ENCODE measurements at places on chromosomes 11 and 22.
A peak's percentile ranks its signal among the peaks of the same experiment; 100 is the strongest.

GRCh38 chr11:101091781-101092180 lies 37.8 kb downstream of the PGR start:
- no peak for DNase-seq

DNA sequence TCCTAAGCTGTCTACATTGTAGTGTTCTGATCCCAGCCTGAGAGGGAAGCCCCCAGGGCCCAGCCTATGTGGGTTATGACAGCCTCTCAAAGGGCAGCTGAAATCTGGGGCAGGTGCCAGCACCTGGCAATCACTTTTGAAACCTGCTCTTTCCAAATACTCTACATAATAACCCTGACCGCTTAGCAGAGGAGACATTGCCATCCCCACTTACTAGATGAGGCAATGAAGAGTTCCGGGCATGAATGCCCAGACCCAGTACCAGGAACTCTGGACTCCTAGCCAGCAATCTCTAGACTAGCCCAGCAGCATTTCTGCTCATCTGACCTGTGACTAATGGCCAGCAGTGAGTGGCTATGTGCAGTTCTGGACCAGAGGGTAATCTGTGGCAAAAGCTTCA lies 412.4 kb upstream of the CADM1 start:
- DNase-seq: no peak

DNA sequence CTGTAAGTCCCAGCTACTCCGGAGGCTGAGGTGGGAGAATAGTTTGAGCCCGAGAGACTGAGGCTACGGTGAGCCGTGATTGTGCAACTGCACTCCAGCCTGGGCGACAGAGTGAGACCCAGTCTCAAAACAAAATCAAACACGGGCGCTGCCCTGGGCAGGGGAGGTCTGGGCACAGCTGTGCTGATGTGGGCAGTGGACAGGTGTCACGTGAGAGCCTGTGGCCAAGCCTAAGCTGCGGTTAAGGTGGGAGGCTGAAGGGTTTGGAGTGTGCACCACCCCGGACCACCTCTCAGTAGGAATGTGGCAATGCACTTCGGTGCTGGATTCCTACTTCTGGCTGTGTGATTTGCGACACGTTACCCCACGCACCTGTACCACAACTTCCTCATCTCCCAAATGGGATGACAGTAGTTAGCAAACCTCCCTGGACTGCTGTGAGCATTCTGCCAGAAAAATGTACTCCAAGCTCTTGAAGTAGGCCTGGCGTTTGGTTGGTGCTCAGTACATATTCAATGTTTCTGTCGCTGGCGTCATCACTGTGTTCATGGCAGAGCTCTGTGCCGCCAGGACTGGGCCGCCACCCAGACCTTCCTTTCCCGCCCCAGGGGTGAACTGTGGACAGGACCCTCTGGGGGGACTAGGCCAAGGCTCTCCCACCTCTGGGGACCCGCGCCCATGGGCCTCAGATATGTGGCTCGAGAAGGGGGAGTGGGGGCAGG lies 807 bp upstream of the ZNF74 start:
- DNase-seq: peak; percentile 10

DNA sequence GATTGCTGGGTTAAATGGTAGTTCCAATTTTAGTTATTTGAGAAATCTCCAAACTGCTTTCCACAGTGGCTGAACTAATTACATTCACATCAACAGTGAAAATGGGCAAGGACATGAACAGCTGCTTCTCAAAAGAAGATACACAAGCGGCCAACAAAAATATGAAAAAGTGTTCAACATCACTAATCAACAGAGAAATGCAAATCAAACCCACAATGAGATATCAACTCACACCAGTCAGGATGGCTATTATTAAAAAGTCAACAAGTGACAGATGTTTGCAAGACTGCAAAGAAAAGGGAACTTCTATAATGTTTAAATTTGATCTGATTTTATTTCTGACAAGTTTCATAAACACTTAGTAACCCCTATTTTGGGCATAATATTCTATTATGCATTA lies 537.5 kb downstream of the DLG2 start:
- DNase-seq: no peak

DNA sequence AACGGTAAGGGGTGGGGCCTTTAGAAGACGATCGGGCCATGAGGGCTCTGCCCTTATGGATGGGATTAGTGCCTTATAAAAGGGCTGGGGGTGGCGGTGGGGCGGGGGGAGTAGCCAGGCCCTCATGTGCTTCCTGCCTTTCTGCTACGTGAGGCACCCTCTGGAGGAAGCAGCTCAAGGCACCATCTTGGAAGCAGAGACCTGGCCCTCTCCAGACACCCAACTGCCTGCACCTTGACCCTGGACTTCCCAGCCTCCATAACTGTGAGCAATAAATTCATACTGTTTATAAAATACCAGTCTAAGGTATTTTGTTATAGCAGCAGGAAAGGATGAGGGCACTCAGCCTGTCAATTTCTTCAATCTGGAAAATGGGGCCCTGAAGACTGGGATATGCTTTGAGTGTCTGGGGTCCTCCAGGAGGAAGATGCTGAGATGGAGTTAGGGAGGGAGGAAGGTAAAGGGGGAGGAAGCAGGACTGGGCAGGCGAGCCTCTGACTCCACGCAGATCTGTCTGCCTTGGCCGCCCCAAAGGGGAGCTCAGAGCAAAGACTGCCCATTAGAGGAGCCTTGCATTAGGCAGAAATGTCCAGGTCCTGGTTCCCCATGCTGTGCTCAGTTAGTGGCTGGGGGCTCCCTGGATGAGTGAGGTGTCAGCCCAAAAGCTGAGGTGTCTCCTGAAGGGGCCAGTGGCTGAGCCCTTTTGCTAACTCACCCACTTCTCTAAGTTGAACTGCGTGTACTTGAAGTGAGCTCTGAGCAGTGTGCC lies 5.3 kb downstream of the CABP2 start:
- no peak for DNase-seq

DNA sequence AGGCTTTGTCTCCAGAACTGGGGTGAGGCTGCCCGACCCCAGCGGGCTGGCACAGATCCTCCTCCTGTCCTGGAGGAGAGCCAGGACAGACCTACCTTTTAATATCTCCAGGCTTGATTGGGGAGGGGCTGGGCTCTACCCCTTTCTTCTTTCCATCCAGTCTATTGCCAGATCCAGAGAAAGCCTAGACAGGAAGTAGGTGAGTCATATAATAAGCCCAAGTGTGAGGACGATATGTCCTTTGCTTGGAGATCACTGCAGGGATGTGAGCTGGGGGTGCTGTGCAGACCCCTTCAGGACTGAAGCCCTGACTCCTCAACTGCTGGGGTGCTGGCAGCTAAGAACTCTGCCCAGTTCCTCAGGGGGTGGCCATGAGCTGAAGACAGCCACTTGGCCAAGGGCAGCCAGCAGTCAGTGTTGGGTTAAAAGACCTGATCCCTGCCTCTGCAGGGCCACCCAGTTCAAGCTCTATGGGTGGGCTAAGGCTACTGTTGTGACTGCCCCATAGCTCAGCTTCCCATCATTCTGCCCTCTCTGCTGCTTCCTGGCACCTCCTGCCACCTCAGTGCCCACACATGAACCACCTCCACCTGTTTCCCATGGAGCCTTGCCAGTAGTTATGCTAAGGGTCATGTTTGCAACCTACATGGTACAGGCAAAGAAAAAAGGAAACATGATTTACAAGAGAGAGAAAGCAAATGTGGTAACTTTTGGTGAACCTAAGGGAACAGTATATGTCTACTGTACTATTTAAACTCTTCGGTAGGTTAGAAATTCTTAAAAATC lies 8.3 kb upstream of the C22orf39 start:
- no peak for DNase-seq

DNA sequence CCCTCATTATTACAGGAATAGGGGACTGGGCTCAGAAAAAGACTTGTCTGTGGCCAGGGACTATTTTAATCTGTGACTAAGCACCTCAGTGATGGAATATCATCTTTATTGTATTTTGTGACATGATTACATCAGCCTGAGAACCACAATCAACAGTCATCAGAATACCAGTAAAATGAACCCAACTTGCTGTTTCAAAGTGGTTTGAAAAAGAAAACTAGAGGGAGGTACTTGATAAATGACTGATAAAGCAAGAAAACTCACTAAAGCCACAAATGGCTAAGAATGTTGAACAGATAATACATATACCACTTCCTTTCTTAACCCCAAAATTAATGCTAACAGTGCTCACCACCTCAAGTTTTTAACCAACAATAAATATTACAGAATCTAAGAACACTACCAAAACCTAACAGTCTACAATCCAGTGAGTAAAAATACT lies 155.7 kb downstream of the ATG16L2 start:
- DNase-seq: no peak

GRCh38 chr11:133560472-133560855 lies 28.2 kb upstream of the OPCML start:
- no peak for DNase-seq

Measured in activated naive CD8-positive, alpha-beta T cell treated with anti-CD3 and anti-CD28 coated beads, Interleukin-2, amount 50 U/mL, for 24 hours (primary cell).